Iris pigment epithelial cell (primary cell): ENCODE measurements at places on chromosomes 6 and 20.

DNA sequence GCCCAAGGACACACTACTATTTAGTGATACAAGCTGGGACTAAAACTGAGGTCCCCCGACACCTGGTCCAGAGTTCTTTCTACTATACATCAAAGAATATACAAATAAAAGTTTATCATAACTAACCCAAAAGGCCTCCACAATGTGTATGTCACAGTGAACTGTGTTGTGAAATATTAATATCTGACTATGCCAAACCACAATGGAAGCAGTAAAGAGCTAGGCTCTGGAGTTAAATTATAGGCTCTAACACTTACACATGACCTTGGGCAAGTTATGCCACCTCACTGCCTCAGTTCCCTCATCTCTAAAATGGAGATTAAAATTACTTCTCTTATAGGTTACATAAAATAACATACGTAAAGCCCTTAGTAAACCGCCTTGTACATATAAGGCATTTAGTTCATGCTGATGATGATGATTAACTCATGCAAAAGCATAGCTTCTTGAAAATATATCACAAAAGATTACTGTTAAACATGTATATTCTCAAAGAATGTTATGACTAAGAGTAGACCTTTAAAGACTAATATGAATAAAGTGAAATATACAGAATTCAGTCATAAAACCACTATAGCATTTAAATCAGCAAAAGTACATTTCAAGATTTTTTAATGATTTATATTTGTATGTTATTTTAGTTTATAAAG is 5.7 kb downstream of the SUPT3H start:
- peak; percentile 53 for DNase-seq

DNA sequence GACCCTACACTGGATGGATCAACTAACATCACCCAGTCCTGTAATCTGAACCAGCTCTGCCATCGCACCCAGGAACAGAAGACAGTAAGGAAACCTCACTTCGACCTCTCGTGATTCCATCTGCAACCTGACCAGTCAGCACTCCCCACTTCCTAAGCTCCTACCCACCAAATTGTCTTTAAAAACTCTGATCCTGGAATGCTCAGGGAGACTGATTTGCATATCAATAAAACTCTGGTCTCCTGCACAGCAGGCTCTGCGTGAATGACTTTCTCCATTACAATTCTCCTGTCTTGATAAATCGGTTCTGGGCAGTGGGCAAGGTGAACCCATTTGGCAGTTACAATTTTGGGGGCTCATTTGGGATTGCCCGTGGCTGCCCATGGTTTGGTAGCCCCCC is 18.3 kb upstream of the AGPAT4 start:
- no peak for DNase-seq

DNA sequence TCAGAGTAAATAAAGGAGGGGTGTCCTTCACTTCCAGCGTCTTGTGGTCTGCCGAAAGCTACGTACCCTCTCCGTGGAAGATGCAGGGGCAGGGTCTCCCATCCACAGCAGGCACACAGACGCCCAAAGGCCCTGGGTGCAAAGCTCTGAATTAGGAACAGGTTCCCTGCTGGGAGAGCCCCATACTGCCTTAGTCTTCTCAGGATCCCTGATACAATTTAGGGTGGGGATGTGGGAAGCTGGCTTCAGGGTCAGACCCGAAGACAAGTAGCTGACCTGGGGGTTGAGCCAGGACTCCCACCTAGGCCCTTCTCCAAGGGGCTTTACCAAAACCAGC is 74.1 kb downstream of the TTLL2 start:
- DNase-seq, result no peak

- DNase-seq, result no peak
These were observed 19.2 kb upstream of the ZSCAN9 start for GRCh38 chr6:28205879-28206278.

GRCh38 chr6:134830194-134830593 is 119.7 kb downstream of the ALDH8A1 start:
- DNase-seq, result peak; percentile 38

DNA sequence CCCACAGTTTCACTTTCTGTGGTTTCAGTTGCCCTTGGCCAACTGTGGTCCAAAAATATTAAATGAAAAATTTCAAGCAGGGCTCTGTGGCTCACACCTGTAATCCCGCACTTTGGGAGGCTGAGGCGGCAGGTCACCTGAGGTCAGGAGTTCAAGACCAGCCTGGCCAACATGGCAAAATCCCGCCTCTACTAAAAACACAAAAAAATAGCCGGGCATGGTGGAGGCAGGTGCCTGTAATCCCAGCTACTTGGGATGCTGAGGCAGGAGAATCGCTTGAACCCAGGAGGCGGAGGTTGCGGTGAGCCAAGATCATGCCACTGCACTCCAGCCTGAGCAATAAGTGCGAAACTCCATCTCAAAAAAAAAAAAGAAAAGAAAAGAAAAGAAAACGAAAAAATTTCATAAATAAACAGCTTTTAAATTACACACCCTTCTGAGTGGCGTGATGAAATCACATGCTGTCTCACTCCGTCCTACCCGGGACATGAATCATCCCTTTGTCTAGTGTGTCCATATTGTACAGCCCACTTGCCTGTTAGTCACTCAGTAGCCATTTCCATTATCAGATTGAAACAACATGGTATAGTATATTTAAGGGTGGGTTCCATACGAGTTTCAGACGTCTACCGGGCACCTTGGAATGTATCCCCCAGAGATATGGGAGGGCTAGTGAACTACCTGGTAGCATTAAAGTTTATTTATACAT is 11.7 kb downstream of the PTPRK start:
- DNase-seq, result peak; percentile 97

DNA sequence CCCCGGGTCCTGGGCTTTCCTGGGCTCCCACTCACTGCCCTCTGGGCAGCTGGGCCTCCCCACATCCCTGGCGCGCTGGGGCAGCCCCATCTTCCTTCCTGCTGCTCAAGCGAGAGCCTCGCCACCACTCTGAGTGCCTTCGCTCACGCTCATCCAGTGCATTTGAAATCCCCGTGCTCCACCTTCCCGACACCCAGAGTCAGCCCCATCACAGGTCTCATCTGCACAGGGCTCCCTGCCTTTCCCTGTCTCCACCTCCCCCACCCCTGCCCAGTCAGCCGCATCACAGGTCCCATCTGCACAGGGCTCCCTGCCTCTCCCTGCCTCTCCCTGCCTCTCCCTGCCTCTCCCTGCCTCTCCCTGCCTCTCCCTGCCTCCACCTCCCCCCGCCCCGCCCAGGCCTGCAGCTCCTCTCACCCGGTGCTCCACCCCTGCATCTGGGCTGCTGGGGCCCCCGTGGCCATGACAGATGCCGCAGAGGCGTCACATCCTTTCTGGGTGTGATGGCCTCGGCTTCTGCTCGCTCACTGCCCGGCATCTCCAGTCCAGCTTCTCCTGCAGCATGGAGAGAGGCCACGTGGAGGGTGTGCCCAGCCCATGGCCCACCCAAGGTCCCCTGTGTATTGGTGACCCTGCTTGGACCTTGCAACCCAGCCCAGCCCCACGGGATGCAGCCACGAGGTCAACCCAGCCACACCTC is 9.0 kb upstream of the BHLHE23 start:
- no peak for DNase-seq

GRCh38 chr6:83354747-83355146 is 76.1 kb downstream of the ME1 start:
- no peak for DNase-seq

GRCh38 chr20:46190478-46191167 is 72.5 kb downstream of the CD40 start:
- no peak for DNase-seq

DNA sequence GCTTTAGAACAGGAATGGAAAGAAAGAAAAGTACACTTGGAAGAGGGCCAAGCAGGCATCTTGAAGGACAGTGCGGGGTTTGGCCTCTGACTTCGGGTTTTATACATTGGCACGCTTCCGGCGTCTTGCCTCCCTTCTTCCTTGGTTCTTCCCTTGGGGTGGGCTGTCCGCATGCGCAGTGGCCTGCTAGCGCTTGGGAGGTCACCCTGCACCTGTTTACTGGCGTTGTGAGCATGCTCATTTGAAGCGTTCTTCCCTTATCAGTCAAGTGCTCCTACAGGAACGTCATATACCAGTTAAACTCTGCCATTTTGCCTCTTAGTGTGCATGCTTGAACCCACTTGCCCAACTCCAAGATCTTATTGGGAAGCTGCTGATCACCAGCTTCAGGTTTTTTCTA is 230.0 kb downstream of the TTLL2 start:
- no peak for DNase-seq

- no peak for DNase-seq
These were observed 566.5 kb upstream of the IRAK1BP1 start for GRCh38 chr6:78300885-78301284.

DNA sequence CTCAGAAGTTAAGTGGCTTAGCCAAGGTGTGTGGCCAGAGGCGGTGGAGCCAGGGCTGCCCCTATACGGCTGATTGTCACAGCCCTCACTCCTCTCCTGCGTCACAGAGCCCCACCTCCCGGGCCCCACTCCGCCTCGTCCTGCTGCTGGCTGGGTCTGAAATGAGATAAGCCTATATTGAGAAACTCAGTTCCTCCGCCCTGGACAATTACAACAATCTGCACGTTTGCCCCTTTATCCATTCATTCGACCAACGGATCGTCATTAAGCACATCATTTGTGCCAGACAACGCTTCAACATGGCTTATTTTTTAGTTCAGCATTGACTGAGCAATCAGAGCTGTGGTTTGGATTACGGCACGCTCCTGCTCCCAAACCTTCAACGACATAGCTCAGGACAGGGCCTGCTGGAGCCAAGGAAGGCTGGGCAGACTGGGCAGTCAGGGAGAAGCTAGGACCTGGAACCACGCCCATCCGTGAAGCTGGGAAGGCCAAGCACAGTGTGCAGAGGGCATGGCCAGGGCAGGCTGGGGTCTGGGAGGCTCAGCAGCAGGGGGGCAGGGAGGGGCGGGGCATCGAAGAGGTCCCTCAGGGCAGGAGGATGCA is 16.6 kb upstream of the EZR start:
- DNase-seq, result no peak
